ENCODE measurements at places on chromosomes 2 and 18.

GRCh38 chr2:242034138-242034537 lies 164.6 kb downstream of the RTP5 start:
- DNase-seq, result no peak

GRCh38 chr18:33720133-33720532 lies 142.1 kb downstream of the ASXL3 start:
- DNase-seq, result no peak

- no peak for DNase-seq
Observed at GRCh38 chr2:232229911-232230310, 148.6 kb upstream of the ALPP start.

GRCh38 chr2:14292964-14293363 lies 339.6 kb upstream of the LRATD1 start:
- DNase-seq, result no peak

DNA sequence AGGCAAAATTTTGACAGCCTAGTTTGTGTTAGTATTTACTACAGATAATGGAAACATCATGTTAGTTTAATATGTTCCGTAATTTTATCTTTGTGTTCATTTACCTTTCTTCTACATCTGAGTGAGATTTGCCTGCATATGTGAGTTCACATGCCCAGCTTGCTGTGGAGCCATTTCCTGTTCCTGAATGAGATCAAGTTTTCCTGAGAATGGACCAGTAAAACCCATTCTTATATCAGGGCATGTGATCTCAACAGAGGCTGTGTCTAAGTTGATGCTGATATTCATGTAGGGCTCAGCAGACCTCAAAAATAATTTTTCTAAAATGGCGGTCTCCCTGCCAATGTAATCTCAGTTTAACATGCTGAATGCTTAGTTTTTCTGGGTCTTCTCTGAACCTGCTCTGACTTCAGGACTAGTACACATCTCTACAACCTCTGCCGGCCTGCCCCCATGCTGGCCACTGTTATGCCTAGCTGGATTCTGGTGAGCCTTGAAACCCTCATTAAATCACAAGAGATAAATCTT lies 1.0 kb downstream of the IL1A start:
- DNase-seq, result no peak

DNA sequence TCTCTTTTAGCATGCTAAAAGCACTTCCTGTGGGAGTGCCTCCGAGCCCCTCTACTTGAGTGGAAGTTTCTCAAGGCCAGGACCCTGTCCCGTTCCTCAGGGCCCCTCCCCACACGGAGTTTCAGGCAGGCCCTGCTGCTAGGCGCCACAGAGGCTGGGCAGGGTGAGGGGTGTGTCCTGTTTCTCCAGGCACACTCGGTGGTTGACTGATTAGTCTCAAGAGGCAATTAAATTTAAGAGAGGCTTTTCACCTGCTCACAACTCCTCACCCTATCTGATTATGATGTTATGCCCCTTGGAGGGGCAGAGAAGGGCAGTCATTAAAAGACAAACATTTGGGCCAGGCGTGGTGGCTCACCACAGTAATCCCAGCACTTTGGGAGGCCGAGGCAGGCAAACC lies 160.8 kb upstream of the HAAO start:
- DNase-seq, result no peak
